Anterior cingulate cortex (tissue), 58 donors: ENCODE measurements at places on chromosomes 7 and 10.

- no peak for DNase-seq
Observed at GRCh38 chr10:88896994-88897853, 17.2 kb downstream of the STAMBPL1 start.

GRCh38 chr10:119555178-119555784, 12.8 kb upstream of the RGS10 start:
- DNase-seq = no peak

- DNase-seq = no peak
Observed at GRCh38 chr10:122148876-122149560, 122.1 kb upstream of the BTBD16 start.

DNA sequence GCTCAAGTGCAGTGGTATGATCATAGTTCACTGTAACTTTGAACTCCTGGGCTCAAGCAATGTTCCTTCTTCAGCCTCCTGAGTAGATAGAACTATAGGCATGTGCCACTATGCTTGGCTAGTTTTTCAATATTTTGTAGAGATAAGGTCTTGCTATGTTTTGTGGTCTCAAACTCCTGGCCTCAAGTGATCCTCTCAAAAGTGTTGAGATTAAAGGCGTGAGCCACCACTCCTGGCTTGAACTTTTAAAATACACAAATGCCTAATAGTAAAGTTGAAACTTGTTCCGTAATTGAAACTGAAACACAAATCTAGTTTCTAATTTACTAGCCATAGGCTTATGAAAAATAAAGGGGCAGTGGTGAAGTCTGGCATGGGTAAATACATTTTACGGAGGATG, 65.7 kb downstream of the AP3M1 start:
- no peak for DNase-seq

DNA sequence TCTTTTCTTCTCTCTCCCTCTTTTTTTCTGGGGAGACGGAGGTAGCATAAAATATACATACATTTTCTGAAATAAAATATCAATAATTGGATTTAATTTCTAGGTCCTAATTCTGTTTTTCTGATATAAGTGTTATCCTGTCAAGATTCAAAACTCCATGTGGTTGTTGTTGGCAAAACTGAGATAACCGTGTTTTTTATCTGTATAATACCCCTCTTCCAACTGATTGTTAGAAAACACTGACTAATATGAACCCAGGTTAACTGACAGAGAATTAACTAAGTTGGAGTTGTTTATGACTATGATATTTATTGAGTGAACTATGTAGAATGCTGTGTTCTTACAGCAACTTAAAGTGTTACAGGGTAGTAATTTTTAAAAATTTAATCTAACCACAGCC, 236.5 kb upstream of the KAT6B start:
- no peak for DNase-seq
